ENCODE measurements at places on chromosomes 5 and 9.

DNA sequence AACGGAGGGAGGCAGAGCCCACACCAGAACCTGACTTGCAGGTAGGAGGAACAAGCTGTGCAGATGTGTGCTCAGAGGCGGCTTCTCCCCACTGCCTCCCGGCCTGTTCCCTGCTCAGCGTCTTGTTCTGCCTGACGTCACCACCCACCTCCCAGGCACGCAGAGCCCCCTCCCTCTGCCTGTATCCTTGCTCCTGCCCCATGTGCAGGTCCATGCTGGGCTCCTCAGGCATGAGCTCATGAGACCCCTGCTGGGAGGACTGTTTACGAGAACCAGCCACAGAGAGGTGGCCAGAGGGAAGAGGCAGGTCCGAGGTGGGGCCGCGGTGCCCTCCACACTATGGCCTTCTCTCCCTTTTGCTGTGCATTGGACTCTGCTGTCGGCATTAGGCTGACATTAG, 45.5 kb downstream of the SLC6A3 start:
- no peak for DNase-seq

- DNase-seq = peak; percentile 67
Observed at GRCh38 chr9:89379508-89380115, 61.3 kb downstream of the SECISBP2 start.

- no peak for DNase-seq
Observed at GRCh38 chr5:36656556-36656955, 50.1 kb downstream of the SLC1A3 start.

DNA sequence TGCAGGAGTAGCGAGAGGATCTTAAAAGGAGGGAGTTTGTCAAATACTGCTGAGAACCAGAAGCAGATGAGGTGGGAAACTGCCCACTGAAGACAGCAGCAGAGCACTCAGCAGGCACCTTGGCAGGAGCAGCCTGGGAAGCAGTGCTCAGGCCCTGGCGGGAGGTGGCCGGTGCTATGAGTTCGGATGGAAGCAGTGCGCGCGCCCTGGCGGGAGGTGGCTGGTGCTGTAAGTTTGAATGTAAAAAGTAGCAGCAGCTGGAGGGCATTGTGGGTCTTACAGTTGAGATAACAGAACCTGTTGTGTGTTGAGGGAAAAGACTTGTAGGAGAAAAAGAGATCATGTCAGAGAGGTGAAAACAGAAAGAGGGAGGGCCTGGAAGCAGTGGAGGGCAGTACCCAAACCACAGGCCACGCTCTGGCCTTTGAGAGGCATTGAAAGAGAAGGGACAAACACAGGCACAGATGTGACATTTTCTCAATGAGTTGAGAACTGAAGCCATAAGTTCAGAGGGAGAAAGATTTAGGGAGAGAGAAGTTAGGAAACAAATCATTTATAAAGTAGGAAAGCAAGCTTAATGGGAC, 130.9 kb downstream of the ERCC6L2 start:
- no peak for DNase-seq

DNA sequence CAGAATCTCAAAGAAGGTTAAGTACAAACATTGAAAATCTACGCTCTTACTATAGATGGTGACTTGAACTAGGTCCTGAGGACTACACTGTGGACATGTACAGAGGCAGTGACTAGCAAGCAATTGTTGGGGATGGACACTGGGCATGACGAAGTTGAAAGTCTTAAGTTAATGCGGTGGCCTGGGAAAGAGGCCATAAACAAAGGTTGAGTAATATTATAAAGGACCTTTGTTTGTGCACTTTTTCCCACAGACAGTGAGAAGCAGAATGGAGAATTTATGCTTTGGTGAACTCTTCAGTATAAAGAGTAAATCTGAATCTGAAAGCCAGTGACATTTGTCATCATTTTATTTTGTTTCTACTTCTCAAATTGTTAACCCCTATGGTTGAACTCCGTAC, 15.3 kb downstream of the ALDH1A1 start:
- DNase-seq = no peak

- no peak for DNase-seq
Observed at GRCh38 chr9:71646131-71646530, 122.2 kb downstream of the CEMIP2 start.

DNA sequence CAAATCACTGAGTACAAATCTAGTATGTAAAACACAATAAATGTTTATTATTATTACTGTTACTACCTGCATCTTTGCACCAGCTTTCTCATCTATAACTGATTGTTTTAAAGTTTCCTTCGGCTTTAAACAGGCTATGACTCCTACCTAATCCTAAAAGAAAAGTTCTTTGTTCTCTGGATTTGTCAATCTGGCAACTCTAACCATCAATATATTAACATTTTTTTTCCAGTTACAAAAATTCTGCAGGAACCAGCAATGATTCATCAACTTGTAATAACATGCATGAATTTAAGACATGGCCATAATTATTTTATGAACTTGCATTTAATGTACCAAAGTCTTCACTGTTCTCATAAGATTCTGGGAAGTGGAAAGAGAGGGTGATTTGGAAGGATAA, 228.5 kb downstream of the PIK3R1 start:
- no peak for DNase-seq

GRCh38 chr5:117417501-117417900, 842.9 kb upstream of the SEMA6A start:
- DNase-seq = no peak

DNA sequence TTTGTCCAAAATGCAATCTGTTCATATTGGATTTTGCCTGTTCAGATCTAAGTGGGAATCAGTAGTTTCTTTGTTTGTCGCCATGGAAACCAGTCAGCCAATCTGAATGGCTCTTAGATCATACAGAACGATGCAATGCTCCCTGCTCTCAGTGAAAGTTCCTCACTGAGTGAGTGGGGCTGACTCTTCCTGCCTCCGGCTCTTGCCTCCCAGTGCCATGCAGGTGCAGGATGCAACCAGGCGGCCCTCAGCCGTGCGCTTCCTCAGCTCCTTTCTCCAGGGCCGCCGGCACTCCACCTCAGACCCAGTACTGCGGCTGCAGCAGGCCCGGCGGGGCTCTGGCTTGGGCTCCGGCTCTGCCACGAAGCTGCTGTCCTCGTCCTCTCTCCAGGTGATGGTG, at the start of gene PTPDC1:
PTPDC1 (plus strand) TSS at position 151 of the 400 bp plus-strand sequence; CDS start at position 218, 67 bp downstream.
- peak; percentile 19 for DNase-seq

Data from NB4 (cell line).